H9 (cell line): ENCODE measurements at places on chromosomes 3 and 15.

DNA sequence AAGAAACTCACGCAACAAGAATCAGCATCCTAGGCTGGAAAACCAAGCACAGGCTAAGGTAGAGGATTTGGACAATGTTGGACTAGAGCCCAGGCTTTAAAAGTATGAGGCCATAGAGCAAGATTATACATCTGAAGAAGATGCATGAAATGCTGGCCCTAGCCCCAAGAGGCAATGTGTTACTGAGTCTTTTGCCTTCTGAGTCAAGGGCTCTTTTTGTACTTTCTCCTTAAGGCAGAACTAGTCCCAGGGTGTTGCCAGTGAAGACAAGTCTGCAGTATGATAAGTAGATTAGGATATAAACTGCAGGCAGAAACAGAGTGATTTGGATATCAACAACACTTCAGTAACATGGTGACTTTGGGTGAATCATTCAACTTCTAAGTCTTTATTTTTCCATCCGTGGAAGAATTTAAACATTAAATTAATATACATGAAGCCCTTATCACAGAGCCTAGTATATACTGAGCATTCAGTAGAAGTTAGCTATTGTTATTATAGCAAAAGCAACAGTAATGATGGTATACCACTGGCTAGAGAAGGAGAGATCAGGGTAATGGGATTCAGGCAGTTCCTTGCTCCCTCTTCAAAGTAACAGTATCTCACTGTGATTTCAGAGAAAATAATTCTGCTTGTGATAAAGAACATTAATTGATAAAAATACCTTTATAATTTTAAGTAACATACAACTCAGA, 99.9 kb upstream of the MLF1 start:
- no peak for DNase-seq

DNA sequence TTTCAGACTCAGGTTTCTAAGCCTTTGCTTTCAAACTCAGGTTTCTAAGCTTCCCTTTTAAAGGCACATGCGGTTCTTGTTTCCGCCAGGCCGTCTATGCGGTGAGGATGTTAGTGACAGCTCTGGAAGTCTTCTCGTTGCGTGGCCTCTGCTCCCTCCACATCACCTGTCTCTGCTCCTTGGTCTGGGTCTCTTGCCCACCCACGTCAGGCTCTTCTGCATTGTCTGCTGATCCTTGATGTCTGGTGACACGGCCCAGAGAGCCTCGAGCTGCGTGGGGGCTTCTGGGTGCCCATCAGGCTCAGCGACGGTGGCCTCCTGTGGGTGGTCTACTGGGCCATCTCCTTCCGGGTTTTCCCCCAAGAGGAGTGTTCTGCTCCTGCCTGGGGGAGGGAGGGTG, 30.5 kb downstream of the KLF13 start:
- DNase-seq, result no peak

GRCh38 chr3:124867511-124867910, 19.7 kb downstream of the ITGB5 start:
- no peak for DNase-seq

GRCh38 chr3:161969867-161970266, 473.3 kb downstream of the OTOL1 start:
- DNase-seq, result no peak

DNA sequence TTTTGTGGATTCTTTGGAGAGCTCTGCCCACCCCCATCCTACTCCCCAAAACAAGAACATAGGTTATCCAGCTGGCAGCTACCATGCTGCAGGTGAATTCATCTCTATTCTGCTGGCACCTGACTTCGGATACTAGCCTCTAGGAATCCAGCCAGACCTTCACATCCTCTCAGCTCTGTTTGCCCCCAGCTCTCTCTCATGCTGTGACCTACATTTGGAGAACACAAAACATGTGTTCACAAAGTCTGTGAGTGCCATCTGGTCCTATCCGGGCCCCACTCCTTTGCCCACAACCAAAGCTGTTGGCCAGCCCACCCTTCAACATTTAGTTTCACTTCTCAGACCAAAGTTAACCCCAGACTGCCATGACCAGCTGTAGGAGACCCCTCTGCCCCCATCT, 89.4 kb upstream of the C3orf80 start:
- no peak for DNase-seq

DNA sequence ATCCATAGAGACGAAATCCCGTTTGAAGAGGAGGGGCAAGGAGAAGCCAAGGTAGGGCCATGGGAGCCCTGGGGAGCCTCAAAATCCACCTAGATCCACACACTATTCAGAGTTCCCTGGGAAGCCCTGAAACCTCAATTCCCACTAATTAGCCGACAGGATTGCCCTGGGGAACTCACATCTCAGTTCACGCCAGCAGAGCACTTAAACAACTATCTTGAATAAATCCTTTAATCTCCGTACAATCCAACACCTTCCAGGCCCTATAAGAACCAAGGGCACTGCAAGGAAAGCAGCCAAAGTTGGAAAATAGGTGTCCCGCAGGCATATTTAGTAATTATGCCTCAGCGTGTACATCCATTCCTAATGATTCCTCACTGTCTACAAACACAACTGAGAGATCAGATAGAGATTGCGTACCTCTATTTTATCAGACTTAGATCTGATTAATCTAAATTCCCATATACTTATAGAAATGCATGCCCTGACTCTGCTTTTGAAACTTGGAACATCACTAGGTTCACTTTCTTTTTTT, 25.6 kb upstream of the EIF4A2 start:
- no peak for DNase-seq

DNA sequence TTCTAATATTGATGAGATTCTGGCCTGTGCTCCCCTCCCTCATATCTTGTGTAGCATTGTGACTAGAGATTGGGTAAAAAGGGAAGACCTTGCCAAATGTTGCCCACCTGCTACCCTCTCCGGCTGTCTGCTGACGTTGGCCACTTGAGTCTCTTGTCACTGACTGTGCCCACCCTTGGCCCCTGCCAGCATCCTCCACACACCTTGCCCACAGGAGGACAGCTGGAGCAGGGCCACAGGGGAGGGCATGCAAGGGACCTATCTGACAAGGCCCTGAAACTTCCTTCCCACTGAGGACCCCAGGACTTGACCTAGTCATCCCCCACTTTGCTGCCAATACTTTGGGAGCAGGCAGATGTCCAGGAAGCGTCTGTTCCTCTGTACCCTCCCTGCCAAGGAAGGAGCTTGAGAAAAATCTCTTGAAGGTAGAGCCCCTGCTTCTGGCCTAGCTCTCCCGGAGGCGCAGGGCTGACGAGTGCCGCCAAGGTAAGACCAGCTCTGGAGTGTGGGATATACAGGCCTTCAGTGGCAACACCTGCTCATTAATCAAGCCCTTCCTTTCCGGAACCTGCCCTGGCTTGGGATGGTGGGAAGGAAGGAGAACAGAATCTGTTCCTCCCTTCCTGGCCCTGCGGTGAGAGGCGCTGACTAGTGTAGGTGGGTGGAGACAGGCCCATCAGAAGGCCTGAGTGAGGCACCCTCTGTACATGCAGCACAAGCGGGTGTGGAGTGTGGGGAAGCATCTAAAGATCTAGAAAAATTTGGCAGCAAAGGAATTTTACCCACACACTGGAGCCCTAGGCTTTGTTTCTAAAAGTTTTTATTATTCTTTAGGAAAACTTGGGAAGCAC, 4.9 kb upstream of the PAK6 start:
- no peak for DNase-seq

- DNase-seq, result no peak
Measured at GRCh38 chr3:2484162-2485026, 385.7 kb downstream of the CNTN4 start.

DNA sequence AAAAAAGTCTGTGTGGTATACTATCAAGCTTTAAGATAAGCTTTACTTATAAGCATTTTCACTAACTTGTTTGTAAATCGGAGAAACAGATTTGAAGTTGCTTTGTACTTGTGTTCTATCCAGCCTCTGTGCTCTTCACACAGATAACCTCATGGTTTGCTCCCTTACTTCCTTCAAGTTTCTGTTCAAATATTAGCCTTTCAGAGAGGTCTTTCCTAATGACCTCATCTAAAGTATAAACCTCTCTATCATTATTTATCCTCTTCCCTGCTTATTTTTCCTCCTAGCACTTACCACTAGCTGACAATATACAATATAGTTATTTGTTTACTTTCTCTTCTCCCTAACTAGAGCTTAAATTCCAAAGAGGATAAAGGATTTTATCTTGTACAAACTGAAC, 180.0 kb downstream of the CBLB start:
- no peak for DNase-seq

GRCh38 chr3:192645437-192645836, 81.9 kb downstream of the FGF12 start:
- no peak for DNase-seq

GRCh38 chr3:118859950-118860349, 174.7 kb downstream of the IGSF11 start:
- no peak for DNase-seq

- no peak for DNase-seq
Measured at GRCh38 chr3:138688871-138689299, 80.3 kb downstream of the FAIM start.
